ENCODE measurements at places on chromosomes 12 and 14.

GRCh38 chr14:36955376-36955775 is 217.0 kb downstream of the SLC25A21 start:
- DNase-seq = no peak

GRCh38 chr14:67680121-67680602 is 5.7 kb upstream of the VTI1B start:
- DNase-seq = no peak

DNA sequence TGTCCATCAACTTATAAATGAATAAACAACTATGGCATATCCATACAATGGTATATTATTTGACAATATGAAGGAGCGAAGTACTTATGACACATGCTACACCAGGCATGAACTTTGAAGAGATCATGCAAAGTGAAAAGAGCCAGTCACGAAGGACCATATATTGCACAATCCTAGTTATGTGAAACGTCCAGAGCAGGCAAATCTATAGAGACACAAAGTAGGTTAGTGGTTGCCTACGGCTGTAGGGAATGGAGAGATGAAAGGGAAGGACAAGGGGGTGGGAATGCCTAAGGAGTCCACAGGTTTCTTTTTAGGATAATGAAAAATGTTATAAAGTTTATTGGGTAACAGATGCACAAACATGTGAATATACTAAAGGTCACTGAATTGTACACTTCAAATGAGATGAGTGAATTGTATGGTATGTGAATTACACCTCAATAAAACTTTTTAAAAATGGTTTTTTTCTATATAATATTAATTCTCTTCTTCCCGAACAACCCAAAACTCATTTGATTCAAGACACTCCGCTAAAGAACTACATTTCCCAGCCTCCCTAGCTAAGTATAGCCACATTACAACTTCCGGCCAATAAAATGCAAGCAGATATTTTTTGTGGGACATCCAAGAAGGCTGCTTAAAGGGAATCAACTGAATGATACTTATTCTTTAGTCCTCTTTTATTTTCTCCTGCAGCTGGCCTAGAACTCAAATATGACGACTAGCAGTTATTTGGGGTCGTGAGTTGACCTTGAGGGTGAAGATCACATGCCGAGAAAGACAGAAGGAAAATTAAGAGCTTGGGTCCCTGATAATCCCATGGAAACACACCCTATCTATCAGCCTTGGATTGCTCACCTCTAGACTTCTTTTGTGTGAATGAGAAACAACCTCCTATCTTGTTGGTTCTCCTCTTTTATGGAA is 187.2 kb downstream of the TTC8 start:
- DNase-seq = no peak

DNA sequence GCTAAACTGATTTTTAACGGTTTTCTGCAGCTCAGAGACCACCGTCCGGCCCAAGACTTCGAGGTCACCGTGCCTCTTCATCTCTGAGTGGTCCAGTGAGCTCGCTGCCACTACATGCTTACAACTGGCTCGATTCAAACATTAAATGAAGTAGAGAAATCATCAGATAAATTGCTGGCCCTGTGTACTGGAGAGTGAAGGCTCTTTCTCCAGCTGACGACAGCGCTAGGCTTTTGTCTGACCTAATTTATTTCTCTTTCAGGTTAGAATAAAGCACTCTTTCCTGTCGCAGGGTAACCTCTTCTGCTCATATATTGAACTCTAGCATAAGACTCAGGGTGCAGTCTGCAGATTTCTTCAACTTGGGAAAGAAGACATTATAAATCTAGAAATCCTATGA is 6.4 kb downstream of the BCL11B start:
- no peak for DNase-seq

GRCh38 chr12:57694459-57695019 is 607 bp downstream of the OS9 start:
- DNase-seq = no peak

GRCh38 chr14:69191340-69192111 is at the start of gene EXD2:
Gene EXD2, plus strand, starts transcription at chr14:69191498. Its CDS starts 17,973 bp downstream, at chr14:69209471.
- peak; percentile 77 for DNase-seq

DNA sequence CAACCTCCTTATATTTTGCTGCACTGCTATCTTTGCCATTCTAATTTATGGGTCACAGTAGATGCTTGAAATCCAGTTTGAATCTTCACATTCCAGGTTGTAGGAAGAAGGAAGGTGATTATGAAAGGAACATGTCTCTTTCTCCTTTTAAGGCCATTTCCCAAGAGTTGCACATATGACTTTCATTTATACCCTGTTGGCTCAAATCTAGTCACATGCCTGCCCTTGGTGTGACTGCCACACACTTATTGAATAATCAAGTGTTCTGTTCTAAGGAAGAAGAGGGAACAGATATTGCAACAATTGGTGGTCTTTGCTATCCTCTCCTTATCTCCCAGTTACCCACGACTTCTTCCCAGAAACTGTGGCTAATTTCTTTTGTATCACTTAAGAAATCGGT is 404.3 kb downstream of the TMEM117 start:
- DNase-seq = no peak

GRCh38 chr12:53536962-53537361 is 29.7 kb upstream of the NPFF start:
- no peak for DNase-seq

GRCh38 chr14:56555921-56556570 is 23.6 kb upstream of the TMEM260 start:
- DNase-seq = peak; percentile 27

DNA sequence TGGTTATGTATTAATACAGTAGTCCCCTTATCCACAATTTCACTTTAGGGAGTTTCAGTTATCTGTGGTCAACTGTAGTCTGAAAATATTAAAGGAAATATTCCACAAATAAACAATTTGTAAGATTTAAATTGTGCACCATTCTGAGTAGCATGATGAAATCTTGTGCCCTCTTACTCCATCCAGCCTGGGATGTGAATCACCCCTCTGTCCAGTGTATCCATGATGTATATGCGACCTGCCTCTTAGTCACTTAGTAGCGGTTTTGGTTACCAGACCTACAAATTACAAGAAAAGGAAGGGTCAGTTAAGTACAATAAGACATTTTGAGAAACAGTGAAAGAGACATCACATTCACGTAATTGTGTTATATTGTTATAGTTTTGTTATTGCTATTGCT is 39.9 kb upstream of the MDGA2 start:
- DNase-seq = no peak

DNA sequence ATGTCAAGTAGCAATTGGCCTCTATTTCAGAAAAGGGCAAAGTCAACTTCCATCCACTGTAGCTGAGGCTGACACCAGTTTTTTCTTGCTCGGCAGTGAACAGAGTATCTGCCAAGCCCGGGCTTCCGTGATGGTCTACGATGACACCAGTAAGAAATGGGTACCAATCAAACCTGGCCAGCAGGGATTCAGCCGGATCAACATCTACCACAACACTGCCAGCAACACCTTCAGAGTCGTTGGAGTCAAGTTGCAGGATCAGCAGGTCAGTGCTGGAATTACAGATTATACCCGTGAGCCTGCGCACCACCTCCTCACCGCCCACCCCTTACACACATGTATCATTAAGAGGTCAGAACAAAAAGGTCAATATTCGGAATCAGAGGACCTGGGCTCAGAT is 19.4 kb downstream of the EVL start:
- DNase-seq = no peak

Data from left renal cortex interstitium (tissue), 4 donors.